ENCODE measurements at places on chromosomes 16 and 17.

- DNase-seq = no peak
Measured at GRCh38 chr17:8453326-8453725, 17.6 kb downstream of the NDEL1 start.

DNA sequence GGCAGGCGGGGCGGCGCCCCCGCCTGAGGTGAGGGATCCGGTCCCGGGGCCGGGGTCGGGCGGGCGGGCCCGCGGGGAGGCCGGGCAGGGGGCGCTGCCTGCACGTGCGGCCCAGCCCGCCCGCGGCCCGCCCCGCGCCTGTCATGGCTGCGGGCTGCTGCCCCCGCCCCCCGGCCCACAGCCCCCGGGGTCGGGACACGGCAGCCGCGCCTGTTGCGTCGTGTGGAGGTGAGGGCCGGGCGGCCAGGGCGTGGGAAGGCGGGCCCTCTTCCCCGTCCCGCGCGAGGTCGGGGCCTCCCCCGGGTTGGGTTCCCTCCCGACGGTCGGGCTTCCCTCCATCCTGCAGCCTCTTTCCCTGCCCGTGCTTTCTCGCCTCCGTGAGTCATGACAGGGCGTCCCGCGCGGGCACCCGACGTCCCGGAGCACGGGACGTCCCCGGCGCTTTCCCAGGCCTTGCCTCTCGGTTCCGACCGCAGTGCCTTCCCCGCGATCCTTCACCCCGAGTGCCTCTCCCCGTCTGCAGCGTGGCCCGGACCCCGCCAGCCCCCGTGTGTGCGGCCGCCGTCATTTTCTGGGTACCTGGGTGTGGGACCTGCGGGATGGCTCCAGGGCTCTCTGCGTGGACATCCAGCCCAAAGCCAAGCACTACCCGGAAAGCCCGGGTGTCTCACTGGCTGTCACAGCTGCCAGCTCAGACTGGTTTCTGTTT, 76.7 kb downstream of the CHD9 start:
- peak; percentile 74 for DNase-seq

- no peak for DNase-seq
Measured at GRCh38 chr16:59295993-59296736, 562.0 kb upstream of the GOT2 start.

DNA sequence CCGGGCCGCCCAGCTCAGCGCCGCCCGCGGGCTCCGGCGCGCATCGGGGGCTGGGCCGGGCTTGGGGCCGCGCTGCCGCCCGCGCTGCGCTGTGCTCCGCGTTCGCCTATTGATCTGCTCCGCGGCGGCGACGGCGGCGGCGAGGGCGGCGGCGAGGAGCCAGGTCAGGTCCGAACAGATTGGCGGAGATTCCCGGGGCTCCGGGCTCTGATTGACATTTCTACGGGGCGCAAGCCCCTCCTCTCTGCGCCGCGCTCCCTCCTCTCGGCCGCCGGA, 559 bp downstream of the IRX3 start:
- no peak for DNase-seq

DNA sequence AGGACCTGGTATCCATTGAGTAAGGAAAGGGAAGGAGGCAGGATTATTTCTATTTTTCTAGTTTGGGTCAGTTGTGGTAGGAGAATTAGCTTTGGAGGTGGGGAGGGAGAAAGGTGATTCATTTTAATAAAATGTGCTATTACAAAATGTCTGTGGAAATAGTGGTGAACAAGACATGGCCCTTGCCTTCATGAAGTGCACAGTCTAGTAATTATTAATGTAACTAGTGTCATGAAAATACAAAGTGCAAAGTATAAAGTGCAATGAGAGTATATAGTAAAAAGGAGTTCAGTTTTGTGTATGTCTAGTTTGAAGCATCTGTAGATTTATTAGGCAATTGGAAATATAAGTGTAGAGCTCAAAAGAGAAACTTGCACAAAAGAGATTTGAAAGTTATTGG, 11.9 kb downstream of the NFATC3 start:
- DNase-seq = no peak

DNA sequence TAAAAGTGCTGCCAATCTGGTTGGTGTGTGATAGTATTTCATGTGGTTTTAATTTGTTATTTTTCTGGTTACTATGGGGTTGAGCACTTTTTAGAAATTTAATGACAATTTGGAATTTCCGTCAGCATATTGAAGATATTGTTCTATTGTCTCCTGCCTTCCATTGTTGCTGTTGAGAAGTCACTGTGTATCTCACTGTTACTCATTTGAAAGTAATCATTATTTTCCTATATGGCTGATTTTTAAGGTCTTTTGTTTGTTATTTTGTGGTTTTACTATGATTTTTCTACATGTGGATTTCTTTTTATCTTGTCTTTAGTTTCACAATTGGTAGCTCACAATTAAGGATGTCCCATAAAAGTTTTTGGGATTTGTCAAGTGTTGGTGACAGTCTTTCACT, 8.2 kb downstream of the KRT26 start:
- DNase-seq = no peak

- peak; percentile 38 for DNase-seq
Measured at GRCh38 chr16:88769617-88770460, 15.2 kb downstream of the PIEZO1 start.
